ENCODE measurements at places on chromosomes 12 and 14. TPM values are rescaled to one million over a fixed set of nuclear protein-coding genes. Genes with fewer than 3 reads are reported as not detected.
A peak's percentile ranks its signal among the peaks of the same experiment; 100 is the strongest.

RNASE3 gene
- total RNA-seq, result not detected

- H3K4me3 ChIP-seq, result no peak overlapping the region
- H3K27me3 ChIP-seq, result no peaks in the 10 kb centered on the region
- no peaks in the 10 kb centered on the region for H3K4me1 ChIP-seq
- no peak overlapping the region for H3K27ac ChIP-seq
- no peak for DNase-seq
Measured at GRCh38 chr12:31714406-31715271, 14.2 kb downstream of the AMN1 start.

ANKRD33 gene
- total RNA-seq, result under 0.01 TPM

GRCh38 chr12:121872546-121873215, 14.0 kb upstream of the HPD start:
- peaks cover 6% of the 10 kb centered on the region for H3K4me1 ChIP-seq
- no peaks in the 10 kb centered on the region for H3K27me3 ChIP-seq
- H3K27ac ChIP-seq, result peak overlapping the region; percentile 27
